ENCODE measurements at places on chromosomes 13 and 19.
A peak's percentile ranks its signal among the peaks of the same experiment; 100 is the strongest.

- no peak for DNase-seq
Observed at GRCh38 chr19:7611541-7612279, 16.0 kb downstream of the CAMSAP3 start.

GRCh38 chr19:46944123-46944748, 75.4 kb upstream of the NPAS1 start:
- DNase-seq = no peak

- no peak for DNase-seq
Observed at GRCh38 chr13:63741029-63741813, 2325.6 kb upstream of the PCDH20 start.

GRCh38 chr13:32851083-32852069, 164.8 kb upstream of the KL start:
- no peak for DNase-seq

- no peak for DNase-seq
Observed at GRCh38 chr13:112705286-112705685, 15.4 kb downstream of the ATP11A start.

GRCh38 chr13:49210669-49211068, 9.5 kb upstream of the MLNR start:
- DNase-seq = no peak

- DNase-seq = no peak
Observed at GRCh38 chr19:31073485-31074198, 275.6 kb downstream of the TSHZ3 start.

DNA sequence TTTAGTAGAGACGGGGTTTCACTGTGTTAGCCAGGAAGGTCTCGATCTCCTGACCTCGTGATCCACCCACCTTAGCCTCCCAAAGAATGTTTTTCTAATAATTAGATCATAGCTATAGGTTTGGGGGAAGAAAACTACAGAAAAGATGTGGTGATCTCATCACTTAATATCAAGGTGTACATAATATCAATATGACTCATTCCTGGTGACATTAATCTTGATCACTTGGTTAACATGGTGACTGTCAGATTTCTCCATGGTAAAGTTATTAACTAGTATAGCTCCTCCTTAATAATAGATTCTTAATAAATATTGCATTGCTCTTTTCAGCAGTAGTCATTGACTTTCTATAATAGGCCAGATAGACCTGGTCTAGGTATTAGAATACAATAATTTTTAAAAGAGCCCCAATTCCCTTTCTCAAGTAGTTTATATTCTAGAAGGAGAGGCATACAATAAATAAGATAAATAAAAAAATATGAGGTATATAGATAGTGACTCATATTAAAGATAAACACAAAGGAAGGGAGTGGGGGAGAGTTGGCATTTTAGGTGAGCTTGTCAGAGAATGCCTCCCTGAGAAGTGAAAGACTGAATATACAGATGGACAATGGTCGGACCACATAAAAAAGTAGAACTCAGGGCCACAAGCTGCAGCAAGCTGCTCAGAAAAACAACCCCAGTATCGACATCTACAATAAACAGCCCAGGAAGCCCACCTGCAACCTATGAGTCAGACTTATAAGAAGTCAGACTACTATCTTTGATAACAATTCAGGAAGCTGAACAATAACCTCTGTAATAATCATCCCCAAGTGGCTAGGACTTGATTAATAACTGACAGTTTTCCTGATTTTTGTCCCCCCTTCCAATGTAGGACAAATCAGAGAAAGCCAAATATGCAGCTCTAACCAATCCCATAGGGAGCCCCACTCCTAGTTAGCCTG, 210.8 kb downstream of the RFC3 start:
- no peak for DNase-seq

- no peak for DNase-seq
Observed at GRCh38 chr19:38170334-38170733, 53.7 kb downstream of the DPF1 start.

- DNase-seq = no peak
Observed at GRCh38 chr13:68056816-68057710, 826.9 kb upstream of the PCDH9 start.

DNA sequence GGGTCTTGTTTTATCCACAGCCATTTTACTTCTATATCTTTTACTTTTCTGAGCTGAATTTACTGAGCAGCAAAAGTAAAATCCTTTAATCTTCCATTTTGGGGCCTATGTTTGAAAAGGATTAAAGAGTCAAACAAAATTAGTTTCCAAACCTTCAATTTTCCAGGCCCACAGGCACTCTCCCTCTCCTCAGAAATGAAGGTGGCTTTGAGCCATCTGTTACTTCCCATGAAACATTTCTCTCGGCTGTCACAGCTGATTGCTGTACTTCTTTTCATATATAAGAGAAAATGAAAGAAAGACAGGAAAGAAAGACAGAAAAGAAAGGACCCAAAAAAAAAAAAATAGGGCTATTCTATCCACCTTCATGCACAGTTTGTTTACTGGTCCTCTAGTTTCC, 194.9 kb downstream of the LACC1 start:
- DNase-seq = no peak

DNA sequence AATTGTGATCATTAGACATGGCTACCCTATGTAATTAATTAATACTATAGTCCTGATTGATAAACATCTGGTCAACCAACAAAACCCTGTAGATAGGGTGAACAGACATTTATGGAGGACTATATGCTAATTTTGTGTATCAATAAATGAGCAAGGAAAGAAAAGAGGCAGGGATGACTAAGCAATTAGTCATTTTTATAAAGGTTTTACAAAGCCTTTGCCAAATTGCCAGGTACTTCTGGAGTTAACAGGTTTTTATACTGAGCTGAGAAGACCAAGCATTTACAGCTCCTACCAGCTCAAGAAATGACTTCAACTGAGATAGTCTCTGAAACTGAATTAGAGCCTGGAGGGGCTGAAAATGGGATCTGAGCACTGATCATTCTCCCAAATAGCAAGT, 186.8 kb upstream of the PRR20A start:
- no peak for DNase-seq

- DNase-seq = no peak
Observed at GRCh38 chr19:50728084-50728737, 5.0 kb downstream of the CLEC11A start.

- DNase-seq = no peak
Observed at GRCh38 chr19:37313335-37313627, 57.6 kb upstream of the ZNF527 start.

- DNase-seq = no peak
Observed at GRCh38 chr19:34155686-34156085, 16.6 kb upstream of the LSM14A start.

DNA sequence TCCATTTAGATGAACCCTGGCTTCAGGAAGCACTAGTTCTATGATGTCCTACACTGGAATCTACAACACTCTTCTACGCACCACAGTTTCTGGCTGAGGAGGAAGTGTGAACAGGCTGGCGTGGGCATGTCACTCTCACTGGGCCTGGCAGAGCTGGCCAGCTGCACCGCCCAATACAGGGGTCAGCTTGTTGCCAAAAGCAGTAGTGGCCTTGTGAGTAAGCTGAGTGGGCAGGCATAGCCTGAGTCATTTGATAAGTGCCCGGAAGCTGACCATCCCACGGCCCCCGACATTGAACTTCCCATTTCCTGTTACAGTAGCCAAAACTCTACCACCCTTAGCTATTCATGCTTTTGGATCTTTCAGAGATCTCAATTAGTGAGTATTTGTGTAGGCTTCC, 240.9 kb upstream of the SERP2 start:
- no peak for DNase-seq

GRCh38 chr13:45500492-45501174, 35.9 kb downstream of the COG3 start:
- no peak for DNase-seq

DNA sequence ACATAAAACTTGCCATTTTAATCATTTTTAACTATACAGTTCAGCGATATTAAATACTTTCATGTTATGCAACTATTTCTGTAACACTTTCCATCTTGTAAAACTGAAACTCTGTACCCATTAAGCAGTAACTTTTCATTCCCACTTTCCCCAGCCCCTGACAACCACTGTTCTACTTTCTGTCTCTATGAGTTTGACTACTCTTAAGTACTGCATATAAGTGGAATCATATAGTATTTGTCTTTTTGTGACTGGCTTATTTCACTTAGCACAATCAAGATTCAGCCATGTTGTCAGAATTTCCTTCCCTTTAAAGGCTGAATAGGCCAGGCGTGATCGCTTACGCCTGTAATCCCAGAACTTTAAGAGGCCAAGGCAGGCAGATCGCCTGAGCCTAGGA, 56.2 kb downstream of the ARHGAP35 start:
- DNase-seq = no peak

DNA sequence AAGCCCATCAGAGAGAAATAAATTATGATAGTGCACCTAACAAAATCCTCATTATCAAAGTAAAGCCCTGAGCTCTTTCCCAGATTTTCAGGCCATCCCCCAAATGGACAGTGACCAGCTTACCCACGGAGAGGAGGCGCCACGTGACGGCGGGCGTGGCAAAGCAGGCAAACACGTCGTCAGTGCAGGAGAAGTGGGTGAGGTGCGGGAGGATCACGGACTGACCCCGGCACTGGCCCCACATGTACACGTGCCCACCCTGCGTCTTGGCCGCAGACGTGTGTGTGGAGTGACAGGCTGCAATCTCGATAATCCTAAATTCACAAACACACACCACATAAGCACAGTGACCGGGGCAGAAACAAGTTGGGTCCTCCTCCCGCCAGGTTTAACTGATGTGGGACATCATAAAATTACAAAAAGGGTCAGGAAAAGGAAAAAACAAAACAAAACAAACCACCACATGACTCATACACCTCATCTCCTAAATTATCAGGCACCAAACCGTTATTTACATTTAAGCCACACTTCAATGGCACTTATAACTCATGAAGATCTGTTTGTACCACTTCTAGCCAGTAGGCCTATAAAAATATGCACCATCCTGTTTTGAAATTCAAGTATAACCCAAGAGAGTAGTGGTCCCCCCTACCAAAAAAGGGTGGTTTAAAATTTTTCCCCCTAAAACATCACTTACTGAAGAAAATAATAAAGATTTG, 30.1 kb downstream of the RCBTB2 start:
- DNase-seq = no peak

GRCh38 chr13:49935171-49936074, 717 bp downstream of the SPRYD7 start:
- DNase-seq = peak; percentile 33

- no peak for DNase-seq
Observed at GRCh38 chr13:37148501-37148900, 43.0 kb upstream of the CSNK1A1L start.

DNA sequence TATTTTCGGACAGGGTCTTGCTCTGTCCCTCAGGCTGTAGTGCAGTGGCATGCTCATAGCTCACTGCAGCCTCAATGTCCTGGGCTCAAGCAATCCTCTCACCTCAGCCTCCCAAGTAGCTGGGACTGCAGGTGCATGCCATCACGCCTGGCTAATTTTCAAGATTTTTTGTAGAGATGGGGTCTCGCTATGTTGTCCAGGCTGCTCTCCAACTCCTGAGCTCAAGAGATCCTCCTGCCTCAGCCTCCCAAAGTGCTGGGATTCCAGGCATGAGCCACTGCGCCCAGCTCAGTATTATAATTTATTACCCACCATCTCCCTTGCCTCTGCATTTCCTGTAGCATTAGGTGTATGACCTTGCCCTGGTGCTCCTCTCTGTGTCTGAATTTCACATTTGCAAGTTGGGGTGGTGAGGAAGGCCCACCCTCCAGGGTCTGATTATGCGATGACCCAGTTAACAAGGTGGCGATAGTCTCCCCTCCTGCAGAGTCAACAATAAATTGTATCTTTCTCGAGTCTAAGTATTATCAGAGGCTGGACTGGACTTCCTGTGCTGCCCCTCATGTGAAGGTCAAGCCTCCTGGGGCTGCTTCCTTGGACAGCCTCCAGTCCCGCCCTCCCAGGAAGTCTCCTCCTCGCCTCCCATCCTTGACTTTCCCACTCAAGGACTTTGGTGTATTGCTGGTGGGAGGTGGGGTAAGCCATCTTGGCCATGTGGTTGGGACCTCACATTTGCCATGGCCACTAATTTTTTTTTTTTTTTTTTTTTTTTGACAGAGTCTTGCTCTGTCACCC, 1.5 kb upstream of the TUBB4A start:
- no peak for DNase-seq

DNA sequence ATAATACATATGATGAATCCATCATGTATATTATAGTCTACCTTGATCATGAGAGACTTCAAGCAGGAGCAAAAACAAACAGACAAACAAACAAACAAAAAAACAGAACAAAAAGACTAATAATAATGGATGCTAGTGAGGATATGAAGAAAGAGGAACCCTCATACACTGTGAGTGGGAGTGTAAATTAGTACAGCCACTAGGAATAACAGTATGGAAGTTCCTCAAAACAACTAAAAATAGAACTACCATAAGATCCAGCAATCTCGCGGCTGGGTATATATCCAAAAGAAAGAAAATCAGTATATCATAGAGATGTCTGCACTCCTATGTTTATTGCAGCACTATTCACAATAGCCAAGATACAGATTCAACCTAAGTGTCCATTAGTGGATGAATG, 7.0 kb upstream of the DLEU7 start:
- no peak for DNase-seq

- DNase-seq = no peak
Observed at GRCh38 chr19:28582344-28582743, 630.6 kb downstream of the UQCRFS1 start.

Data from LNCaP clone FGC (cell line).